ENCODE measurements at places on chromosomes 4 and X. TPM values are rescaled to one million over a fixed set of nuclear protein-coding genes. Genes with fewer than 3 reads are reported as not detected.
A peak's percentile ranks its signal among the peaks of the same experiment; 100 is the strongest.

Gene PIN4
- total RNA-seq: 14.0 TPM

Gene DMRTC1B
- total RNA-seq: 2.6 TPM

Gene VCX3A
- total RNA-seq: 0.68 TPM

Gene AWAT2
- total RNA-seq: not detected

Gene F8
- total RNA-seq: 2.3 TPM

Gene VEGFD
- total RNA-seq: 0.43 TPM

Gene GNRHR
- total RNA-seq: not detected

Gene MAGED4
- total RNA-seq: 143 TPM

DNA sequence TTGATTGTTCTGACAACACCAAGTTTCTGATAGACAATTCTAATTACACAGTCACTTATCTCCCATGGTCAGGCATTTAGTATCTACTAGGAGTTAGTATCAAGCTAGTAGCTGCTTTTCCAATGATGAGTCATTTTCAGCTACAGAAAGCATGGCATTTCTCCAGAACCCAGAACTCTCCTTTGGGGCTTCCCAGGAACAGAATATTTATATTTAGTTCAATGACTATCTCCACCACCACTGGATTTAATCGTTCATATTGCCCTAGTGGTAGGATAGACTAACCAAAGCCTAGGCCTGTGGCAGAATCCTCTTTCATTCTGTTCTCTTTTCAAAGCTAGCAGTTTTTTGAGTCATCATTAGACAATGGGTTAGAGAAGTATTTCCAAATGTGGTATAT, 569.4 kb downstream of the GABRG1 start:
- no peak for DNase-seq

DNA sequence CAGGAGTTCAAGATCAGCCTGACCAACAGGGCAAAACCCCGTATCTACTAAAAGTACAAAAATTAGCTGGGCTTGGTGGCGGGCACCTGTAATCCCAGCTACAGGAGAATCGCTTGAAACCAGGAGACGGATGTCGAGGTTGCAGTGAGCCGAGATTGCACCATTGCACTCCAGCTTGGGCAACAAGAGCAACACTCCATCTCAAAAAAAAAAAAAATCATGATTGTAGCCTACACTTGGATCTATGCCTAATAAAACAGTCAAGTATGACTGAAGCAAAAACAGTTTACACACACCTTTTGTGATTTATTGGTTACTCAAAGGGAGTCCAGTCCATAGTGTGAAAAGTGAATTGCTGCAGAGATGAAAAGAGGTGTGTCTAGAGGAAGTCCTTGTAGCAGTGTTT, 34.7 kb upstream of the TASL start:
- DNase-seq: no peak

- DNase-seq: peak; percentile 20
Measured at GRCh38 chr4:16289897-16290554, 63.8 kb upstream of the TAPT1 start.

DNA sequence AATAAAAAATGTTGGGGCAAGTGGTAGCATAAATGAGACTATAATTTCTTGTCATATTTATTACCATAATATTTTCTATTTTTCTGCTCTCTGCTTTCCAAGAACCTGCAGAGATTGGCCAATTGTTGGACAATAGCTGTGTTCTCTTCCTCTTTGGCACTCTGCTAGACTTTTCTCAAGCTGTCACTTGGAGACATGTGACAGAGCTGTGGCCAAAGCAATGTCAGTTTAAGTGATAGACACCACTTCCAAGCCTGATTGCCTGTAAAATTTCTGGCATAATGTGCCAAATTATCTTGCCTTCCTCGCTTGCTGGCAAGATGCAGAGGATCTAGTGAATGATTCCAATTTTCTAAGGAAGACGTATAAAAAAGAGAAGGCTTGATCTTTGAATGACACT, 162.2 kb upstream of the NDST4 start:
- DNase-seq: no peak

DNA sequence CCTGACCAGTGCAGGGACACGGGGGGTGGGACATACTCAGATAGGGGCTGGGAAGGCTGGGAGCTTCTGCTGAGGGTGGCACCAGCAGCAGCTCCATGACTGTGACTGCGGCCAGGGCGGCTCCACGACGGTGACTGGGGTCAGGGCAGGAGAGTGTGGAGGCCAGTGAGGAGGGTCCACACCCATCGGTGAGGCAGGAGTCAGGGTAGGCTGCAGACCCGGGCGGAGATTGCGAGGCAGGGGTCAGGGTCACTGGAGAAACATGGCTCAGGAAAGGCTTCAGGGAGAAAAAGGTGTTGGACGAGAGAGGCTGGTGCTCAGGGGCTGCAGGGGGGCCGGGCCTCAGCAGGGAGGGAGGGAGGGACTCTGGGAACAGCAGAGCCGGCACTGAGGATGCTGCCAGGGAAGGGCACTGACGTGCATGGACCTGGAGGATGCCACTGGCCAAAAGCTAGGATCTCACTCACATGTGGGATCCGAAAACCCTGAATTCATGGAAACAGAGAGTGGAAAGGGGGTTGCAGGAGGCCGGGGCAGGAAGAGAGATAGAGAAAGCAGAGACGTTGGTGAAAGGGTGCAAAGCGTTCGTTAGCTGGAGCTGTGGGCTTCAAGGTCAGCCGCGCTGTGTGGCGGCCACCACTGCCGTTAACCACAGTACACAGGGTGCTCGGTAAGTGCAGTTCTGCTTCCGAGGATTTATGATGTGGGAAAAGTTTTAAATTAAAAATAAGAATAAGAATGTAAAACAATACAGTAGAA, 22.0 kb downstream of the ATP5ME start:
- DNase-seq: no peak

- no peak for DNase-seq
Measured at GRCh38 chr4:169071747-169072146, 61.7 kb upstream of the CBR4 start.

DNA sequence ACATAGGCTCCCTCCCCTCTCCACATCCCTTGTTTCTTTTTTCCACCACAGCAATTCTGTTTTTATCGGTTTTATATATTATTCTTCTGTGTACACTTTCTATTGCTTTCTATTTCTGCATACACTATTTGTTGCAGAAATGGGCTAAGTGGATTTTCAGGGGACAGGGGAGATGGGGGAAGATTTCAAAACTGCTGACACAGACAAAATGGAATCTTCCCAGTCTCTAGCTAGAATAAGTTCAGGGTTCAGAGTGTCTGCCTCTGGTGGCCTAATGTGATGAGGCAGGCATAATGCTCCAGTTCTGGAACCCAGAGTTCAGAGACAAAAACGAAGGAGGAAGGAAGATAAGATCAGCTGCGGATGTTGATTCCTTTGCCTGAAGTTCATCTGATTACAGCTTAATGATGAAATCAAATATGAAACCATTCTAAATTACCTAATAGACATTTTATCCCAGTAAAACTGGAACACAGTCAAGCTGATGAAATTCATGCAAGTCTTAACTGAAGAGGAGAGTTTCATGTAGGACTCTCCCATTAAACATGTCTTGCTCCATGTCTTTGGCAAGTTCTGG, 447.1 kb downstream of the AFF2 start:
- no peak for DNase-seq

GRCh38 chr4:150261571-150261970, 183.3 kb downstream of the DCLK2 start:
- no peak for DNase-seq

DNA sequence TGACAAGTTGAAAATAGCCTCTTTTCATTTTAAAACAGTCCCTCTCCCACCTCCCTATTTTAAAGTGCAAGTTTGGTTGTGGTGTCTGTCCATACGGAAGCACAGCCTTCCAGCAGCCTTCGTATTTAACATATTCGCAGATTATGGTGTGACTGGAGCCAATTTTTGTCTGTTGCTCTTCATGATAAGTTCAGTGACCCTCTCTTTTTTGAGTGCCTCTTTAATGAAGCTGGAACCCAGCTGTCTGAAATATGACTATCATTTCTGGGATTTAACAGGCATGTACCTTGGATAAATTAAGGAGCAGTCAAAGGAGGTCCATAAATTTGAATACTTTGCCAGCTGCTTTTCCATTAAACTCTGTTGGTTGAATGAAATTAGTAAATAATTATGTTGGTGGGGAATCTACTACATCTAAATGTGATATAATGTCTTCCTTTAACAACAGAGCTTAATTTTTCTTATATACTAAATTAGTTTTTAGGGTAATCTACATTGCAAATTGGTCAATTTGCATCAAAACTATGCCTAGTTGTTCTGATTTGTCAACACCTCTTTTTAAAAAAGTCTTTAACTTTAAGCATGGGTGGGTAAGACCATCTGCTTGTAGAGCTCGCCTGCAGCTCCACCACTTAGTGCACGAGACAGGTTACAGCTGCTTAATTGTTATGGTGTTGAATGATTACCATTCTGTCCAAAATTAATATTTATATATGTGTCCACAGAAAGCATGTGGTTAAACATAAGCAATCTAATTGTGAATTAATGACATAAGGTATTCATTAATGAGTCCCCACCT, 216.6 kb downstream of the DCTD start:
- DNase-seq: no peak

DNA sequence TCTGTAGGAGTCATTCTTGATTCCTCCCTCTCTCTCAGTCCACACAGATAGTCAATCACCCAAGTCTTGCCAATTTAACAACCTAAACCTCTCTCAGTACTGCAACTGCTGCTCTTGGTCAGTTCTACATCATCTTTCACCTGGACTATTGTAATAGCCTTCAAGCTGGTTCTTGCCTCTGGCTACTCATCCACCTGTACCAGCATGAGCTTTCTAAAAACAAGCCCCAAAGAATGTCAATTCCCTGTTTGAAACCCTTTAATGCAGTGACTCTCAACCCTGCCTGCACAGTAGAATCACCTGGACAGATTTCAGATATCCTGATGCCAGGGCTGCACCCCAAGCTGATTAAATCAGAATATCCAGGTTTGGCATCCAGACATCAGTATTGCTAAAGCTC, 48.3 kb downstream of the VGLL1 start:
- no peak for DNase-seq

DNA sequence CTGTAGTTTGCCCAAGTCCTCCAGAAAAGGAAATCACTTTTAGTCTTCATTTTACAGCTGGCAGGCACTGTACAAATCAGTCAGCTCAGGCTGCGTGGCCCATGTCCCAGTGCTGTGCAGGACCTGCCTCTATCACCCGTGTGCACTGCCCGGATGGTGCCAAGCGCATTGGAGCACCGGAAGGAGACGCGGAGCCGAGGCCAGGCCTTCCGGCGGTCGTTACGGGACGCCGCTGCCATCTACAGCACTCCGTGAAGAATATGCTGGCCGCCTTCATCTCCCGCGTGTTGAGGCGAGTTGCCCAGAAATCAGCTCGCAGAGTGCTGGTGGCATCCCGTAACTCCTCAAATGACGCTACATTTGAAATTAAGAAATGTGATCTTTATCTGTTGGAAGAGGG, at the start of gene PDHA2:
PDHA2 (plus strand) TSS at position 203 of the 400 bp plus-strand sequence; CDS start at position 261, 58 bp downstream.
- DNase-seq: no peak

Data from neural crest cell (in vitro differentiated cells).